Stimulated activated CD4-positive, alpha-beta T cell treated with anti-CD3 and anti-CD28 coated beads, Interleukin-2, amount 100 ng/mL, for 4 hours (primary cell): ENCODE measurements at places on chromosomes 2 and 18.

DNA sequence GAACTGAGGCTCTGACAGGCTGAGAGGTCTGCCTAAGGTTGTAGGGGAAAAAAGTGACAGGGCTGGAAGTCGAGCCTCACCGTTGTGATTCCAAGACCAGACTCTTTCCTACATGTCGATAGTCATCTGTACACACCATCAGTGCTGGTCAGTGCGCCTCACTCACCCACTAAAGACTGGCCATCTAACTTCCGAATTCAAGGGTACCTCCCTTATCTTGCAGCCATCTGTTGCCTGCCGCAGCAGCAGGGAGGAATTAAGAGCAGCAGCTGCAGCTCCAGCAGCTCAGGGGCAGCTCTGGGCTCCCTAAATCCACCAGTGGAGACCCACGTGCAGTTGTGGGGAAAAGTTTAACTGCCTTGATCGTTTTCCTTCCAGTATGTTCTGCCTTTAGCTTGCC lies 32.6 kb upstream of the GPR39 start:
- DNase-seq = no peak

GRCh38 chr18:22045221-22045918 lies 124.0 kb upstream of the GATA6 start:
- DNase-seq = no peak

- no peak for DNase-seq
These were observed 68.7 kb downstream of the MYL12B start for GRCh38 chr18:3330622-3331021.

DNA sequence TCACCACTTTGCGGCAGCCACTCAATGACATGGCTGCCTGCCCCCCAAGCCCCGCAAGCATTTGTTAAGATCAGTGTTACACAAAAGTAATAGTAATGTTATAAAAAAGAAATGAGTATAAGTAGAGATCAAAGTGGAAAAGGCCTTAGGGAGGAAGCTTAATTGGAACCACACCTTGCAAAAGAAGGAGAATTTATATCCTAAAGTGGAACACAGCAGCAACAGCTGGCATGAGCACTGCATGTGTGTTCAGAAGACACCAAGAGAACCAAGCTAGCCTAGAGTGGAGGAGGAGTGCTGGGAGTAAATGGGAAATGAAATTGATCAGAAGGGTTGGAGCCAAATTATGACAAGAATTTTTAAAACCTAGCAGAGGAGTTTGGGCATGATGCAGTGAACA lies 73.1 kb upstream of the STK17B start:
- no peak for DNase-seq

GRCh38 chr18:3248062-3248657 lies 559 bp downstream of the MYL12A start:
- DNase-seq = no peak

DNA sequence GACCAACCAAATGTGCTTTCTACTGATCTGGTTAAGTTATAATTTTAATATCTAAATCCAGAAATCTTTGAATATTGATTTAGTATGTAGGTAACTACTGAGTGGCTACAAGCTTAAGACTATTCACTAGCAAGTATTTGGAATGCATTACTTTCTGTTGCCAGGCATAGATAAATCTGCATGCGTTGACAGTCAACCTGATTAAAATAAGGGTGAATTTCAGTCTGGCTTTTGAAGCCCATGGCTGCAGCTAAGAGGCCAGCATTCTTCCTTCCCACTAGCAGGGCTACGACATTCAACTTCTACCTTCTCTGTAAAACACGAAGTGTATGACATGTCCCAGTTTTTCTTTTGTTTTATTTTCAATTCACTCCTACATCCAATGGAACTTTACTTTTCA lies 340.6 kb downstream of the EPHA4 start:
- DNase-seq = no peak

DNA sequence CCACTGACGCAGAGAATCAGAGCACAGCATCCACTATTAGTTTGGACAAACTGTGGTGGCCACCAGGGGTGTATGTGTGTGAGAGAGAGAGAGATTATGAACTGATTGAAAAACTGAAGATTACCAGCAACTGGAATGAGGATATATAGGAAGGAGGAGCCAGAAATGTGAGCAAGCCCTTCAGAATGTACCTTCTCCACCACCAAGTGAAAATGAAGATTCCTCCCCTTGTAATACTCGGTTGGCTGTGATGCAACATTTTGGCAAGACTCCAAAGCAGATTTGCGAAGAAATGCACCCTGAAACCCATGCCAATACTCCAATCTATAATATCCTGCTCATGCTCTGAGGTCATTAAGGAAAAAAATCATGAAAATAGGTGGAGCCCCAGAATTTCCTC lies 121.2 kb upstream of the SLC35G4 start:
- DNase-seq = no peak

- peak; percentile 57 for DNase-seq
These were observed 171.2 kb downstream of the TMEM247 start for GRCh38 chr2:46650556-46651001.

- DNase-seq = no peak
These were observed 24.2 kb downstream of the RPL31 start for GRCh38 chr2:101026253-101026701.

DNA sequence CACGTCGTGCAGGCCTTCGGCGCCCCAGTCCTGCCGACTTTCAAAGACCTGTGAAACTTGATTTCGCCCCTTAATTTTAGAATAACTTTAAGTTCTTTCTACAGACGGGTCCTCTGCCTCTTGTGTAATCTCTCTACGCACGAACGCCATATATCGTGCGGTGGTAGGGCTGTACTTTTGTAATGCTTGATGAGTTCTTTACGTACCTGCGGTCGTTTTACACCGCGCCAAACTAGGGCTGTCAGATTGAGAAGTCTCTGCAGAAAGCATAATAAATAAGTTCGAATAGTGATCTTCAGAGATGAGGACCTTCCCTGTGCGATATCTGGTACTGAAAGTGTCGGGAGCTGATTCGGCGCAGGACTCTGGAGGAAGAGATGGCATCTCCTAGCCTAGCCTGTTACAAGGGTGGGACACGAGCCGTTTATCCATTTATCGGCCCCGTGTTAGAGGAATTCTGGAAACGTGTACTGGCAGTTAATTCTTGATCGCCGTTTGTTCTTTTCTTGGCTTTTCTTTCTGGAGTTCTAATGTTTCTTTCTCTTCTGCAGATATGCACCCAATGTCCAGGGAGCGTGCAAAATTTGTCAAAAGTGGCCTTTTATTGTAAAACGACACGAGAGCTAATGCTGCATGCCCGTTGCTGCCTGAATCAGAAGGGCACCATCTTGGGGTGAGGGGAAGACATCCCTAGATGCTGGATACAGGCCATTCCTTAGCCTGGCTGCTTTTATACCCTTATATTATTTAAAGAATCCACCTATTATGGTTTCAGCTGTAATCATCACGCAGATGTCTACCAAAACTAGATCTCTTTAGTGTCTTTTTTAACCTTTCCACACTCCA lies 781 bp upstream of the SLC5A6 start:
- DNase-seq = no peak

- DNase-seq = no peak
These were observed 143.6 kb downstream of the ALPK2 start for GRCh38 chr18:58484989-58485981.

- DNase-seq = no peak
These were observed 80.3 kb downstream of the DYNAP start for GRCh38 chr18:54671291-54671881.

GRCh38 chr18:3380384-3380961 lies 69.5 kb upstream of the TGIF1 start:
- no peak for DNase-seq

GRCh38 chr2:119753041-119753929 lies 6.4 kb upstream of the PTPN4 start:
- DNase-seq = peak; percentile 13

DNA sequence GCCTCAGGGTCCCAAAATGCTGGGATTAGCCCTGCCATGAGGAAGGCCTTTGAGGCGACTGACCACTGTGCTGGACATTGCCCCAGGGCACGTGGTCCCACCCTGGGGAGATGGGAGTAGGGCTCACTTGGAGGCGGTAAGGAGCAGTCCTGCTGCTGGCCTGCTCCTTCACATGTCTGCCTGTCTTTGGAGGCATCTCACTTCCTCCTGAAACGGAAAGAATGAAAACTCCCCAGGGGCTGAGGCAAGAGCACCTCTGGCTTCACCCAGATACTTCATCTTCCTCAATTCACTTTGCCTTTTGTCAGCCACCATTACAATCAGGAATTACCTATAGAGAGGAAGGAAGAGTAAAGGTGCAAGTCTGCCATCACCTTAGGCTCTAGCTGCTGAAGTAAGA lies 59.9 kb upstream of the GATA6 start:
- DNase-seq = no peak

- DNase-seq = no peak
These were observed 894.2 kb upstream of the CRIM1 start for GRCh38 chr2:35461406-35461805.

- DNase-seq = no peak
These were observed 1142.7 kb downstream of the CNTNAP5 start for GRCh38 chr2:125167820-125168219.

DNA sequence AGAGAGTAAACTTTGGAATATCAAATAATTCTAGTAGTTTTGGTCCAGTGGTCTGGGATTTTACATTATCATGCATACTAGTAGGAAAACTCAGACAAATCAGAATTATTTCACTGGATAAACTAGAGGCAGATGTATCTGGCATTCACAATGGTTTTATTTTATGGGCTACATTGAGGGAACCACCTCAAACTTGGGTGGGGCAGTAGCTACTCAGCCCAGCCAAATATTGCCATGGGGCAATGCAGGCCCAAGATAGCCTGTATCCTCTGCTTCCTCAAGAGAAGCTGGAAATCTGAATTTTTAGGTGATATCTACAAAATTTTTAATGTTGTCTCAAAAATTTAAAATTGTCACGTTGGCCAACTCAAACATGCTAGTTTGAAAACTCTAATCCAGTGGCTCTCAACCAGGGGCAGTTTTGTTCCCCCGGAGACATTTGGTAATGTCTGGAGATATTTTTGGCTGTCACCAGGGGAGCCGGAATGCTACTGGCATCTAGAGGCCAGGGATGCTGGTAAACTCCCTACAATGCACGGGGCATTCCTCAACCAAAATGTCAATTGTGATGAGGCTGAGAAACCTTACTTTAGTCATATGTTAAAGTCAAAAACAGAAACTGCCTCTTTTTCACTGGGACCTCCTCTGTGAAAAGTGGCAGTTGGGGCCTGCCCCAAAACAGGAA lies 172.8 kb upstream of the SPRED2 start:
- no peak for DNase-seq

GRCh38 chr18:3983351-3983969 lies 471.6 kb downstream of the DLGAP1 start:
- no peak for DNase-seq

- no peak for DNase-seq
These were observed 6.5 kb upstream of the TMEM182 start for GRCh38 chr2:102755284-102755683.

GRCh38 chr18:78983512-78983911 lies 3.9 kb downstream of the SALL3 start:
- no peak for DNase-seq

DNA sequence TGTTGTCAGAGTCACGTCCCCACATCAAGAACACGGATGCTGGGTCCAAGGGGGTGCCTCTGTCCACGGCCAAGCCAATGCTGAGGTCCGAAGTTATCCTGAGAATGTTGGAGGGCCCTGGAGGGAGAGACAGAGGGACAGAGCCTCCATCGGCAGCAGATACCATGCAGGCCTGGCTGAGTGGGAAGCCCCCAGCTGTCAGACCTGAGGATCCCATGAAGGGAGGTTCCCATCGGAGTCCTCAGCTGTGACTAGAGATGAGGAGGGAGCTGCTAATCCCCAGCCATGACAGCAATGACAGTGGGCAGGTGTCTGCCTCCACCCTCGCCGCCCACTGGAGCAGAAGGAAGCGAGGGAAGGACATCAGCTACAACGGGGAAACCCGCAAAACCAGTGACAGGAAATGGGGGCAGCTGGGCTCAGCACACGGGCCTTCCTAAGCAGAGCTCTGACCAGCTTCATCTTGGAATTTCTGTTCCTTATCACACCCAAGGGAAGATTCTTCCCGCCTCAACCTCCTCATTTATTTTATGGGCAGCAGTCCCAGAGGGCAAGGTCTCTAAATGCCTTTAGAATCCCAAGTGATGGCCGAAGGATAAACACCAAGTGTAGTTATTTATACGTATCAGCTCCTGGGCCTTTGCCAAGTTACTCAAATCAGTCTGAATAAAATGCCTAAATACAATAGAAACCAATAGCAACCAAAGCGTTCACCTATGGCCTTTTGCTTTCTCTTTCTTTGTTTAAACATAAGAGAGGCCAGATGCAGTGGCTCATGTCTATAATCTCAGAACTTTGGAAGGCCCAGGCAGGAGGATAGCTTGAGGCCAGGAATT lies 32.2 kb downstream of the FAM178B start:
- no peak for DNase-seq

DNA sequence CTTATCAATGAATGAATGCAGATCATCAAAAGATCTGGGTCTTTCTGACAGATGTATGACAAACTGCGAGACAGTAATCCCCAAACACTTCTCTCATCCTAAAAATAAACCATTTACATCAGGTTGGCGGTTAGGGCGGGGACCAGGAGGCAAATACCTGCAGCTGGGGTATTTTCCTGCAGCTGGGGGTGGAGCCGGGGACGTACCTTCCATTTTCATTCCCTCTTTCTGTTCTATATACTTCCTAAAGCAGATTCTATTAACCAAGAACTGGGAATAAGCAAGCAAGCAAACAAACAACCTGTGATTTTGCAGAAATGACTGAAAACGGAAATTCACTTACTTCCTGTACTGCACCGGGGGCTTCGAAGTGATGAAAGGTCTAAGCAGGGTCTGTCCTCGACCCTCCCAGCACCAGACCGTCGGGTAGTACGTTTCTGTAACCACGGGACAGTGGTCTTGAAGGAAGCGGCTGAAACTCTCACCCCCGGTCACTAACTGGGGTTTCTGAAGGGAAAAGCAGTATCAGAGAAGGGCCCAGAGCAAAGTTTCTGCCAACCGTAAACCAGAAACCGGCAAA lies 1.2 kb downstream of the ABHD3 start:
- DNase-seq = no peak

GRCh38 chr18:69031571-69031970 lies 233.7 kb downstream of the CCDC102B start:
- no peak for DNase-seq

- no peak for DNase-seq
These were observed 2.9 kb downstream of the RNF149 start for GRCh38 chr2:101305492-101306078.

DNA sequence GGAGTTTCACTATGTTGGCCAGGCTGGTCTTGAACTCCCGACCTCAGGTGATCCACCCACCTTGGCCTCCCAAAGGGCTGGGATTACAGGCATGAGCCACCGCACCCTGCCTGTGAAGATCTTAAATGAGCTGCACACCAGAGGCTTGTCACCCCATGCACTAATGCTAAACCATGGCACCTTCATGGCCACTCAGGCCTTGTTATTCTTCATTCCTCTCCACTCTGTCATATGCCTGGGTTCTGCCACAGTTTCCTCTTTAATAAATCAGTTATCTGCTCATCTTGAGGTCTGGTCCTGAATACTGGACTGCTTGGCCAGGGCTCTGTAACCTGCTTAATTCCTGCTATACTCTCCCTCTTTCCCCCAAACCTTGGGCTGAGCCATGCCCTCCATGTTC lies 303.9 kb upstream of the FBXO11 start:
- DNase-seq = no peak

GRCh38 chr2:50225021-50225928 lies 806.7 kb downstream of the NRXN1 start:
- DNase-seq = no peak
